ENCODE measurements at places on chromosomes 12 and 14.
A peak's percentile ranks its signal among the peaks of the same experiment; 100 is the strongest.

- no peak for DNase-seq
These were observed 94.9 kb upstream of the TMPO start for GRCh38 chr12:98420461-98420860.

DNA sequence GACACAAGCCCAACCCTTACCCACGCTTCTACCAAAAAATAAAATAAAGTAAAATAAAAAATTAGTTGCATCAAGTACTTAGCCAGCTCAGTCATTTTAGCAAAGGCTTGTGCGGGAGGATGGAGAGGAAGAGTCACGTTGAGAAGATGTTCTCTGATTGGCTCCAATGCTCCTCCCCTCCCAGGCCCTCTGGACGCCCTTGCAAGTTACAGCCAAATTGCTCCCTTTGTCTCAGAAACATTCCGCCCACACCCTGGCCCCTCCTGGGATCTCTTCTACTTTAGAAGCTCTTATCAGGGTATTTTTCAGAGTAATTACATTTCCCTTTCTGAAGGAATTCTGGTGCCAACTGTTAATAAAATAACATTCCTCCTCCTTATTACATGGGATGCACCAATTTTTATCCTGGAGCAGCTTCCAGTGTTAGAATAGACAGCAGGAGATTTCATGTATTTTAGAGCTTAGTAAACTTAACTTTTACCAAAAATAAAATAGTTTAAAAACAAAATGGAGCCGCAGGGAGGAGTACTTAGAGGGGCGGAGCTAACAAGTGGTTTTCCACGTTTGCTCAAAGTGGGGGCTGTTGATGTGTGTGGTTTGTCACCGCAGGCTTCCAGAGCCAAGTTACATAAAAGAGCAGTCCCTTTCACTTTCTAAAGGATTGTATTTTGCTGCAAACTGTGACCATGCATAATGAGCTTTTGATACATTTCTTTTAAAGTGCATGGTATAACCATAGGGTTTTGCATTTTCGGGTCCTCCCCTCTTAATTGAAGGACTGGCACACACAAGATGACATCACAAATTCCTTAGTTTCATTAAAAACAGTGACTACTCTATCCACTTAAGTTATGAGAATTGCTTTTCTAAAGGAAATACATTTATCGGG is 71.7 kb upstream of the RAP1B start:
- peak; percentile 67 for DNase-seq

- DNase-seq: no peak
These were observed 77.8 kb upstream of the POC1B start for GRCh38 chr12:89603678-89604077.

- DNase-seq: no peak
These were observed 322.0 kb downstream of the AACS start for GRCh38 chr12:125387206-125387605.

DNA sequence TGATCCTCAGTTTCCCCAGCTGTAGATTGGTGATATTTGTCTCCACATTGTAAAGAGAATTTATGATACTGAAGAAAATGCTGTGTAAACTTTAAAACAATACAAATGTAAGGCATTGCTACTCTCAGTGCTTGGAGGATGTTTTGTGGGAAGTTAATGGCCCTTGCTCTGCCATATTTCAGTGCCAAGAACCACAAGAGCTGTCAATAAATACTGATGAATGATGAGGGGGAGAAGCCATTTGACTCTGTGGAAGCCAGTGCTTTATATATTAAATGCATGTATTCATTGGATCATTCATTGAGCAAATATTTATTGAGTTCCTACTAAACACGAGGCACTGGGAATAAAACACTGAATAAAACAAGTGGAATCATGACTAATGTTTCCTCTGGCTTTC is 30.8 kb downstream of the CACNA1C start:
- no peak for DNase-seq

DNA sequence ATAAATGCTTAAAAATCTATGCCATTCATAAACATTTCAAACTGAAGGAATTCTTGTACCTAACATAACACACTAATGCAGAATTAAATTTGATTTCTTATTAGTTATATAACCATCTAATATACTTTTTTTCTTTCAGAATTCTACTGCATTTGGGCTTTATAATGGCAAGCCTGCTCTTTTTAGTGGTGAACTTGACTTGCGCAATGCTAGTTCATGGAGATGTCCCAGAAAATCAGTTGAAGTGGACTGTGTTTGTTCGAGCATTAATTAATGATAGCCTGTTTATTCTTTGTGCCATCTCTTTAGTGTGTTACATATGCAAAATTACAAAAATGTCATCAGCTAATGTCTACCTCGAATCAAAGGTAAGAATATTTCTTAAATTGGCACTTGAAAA is 47.3 kb downstream of the GPR137C start:
- no peak for DNase-seq

- DNase-seq: peak; percentile 99
These were observed 412.9 kb downstream of the RAD51B start for GRCh38 chr14:68232300-68233055.

GRCh38 chr12:82672811-82673495 is 13.8 kb upstream of the TMTC2 start:
- no peak for DNase-seq

- DNase-seq: no peak
These were observed 3.1 kb upstream of the ACTR6 start for GRCh38 chr12:100197486-100197885.

DNA sequence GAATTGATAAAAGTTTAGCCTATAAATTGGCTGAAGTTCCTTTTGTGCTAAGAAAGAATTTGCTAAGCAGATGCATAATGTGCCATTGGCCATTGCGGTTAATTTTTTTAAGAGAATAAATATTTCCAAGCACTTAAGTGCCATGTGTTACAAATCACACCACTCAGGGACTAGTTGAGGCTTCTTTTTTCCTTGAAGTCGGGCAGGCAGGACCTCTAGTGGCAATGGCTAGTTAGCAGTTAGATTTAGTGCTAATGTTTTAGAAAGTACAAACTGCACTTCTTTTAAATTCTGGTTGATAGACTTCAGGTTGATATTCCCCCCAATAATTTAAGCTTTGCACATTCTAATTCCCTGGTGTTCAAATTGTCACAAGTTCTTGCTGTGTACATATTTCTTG is 294.3 kb downstream of the APAF1 start:
- peak; percentile 17 for DNase-seq

DNA sequence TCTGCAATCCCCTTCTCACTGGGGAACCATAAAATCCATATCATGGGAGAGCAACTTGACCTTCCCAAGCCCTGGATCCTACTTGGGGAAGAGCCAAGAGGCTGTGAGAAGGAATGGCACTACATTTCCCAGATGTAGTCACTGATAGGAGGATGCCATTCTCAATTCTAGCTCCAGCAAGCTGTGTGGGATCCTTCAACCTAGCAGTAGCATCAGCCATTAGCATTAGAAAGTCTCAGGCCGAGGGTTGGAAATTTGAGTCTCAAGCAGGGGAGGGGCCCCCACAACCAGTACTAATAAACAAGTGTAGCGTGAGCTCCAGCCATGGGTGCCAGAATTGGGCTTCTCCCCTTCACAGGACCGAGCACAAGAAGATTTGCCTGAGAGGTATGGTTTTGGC is 84.3 kb upstream of the NELL2 start:
- no peak for DNase-seq

DNA sequence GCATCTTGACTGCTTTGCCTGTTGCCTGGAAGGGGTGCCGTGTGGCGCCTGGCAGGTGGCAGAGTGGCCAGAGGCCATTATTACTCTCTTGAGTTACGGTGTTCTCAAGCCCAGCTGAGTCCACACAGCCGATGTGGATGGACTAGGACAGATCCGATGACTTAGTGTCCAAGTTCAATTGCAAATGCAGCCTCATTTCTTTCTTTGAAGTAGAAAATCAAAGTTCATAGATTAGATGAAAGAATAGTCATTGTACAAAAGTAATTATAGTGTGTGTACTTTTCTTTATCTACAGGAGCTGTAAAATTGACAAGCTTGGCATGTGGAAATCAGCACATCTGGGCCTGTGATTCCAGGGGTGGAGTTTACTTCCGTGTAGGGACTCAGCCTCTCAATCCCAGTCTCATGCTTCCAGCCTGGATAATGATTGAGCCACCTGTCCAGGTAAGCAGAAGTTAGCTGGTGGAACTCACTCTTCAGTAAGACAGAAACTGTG is 44.7 kb downstream of the ANKRD9 start:
- DNase-seq: no peak

GRCh38 chr12:113092607-113093408 is 36.3 kb downstream of the DTX1 start:
- no peak for DNase-seq

- peak; percentile 100 for DNase-seq
These were observed 67.2 kb downstream of the BTG1 start for GRCh38 chr12:92078167-92079053.

DNA sequence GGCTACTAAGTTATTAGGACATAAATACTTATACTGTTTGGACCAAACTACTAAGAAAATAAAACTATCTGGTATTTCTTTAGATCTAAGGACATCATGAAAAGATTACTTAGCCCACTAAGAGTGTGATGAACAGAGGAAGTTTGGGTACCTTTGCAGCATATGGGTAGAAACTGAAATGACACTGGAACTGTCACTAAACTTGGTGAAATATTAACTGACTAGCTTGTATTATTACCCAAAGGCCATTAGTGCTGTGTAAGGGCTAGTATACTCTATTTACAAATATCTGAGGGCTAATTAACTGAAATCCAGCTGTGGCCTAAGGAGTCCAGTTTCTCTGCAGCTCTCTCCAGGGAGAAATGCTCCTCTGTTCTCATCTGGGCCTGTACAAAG is 45.5 kb downstream of the PAWR start:
- no peak for DNase-seq

DNA sequence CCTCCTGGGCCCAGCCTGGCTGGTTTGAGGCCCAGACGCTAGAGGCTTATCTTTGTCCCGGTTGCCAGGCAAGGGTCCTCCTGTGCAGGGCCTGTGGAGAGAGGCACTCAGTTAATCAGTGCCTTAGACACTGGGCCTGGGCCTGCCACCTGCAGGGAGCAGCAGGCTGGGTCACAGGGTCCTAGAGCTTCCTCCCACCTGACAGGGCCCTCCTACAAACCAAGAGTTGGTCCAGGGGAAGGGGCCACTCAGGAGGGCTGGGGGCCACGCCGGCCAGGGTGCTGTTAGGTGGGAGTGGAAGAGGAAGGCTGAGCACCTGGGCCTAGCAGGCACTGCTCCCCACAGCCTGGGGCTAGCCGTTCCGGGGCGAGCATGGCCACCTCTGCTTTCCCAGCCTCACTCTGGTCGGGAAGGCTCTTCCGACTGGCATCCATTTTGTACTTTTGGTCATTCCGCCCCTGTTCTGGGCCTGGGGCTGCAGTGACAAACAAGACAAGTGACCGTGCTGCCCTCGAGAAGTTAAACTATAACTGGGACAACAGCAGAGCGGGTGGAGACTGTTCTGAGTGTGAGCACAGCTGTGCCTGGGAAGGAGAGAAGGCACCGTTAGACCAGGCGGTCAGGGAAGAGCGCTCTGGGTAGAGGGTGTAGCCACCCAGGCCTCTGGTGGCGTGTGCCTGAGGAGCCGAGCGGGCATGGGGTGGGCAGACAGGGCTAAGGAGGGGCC is 27.2 kb downstream of the FBRSL1 start:
- no peak for DNase-seq

- peak; percentile 74 for DNase-seq
These were observed 13.6 kb downstream of the CCDC198 start for GRCh38 chr14:57480051-57480450.

DNA sequence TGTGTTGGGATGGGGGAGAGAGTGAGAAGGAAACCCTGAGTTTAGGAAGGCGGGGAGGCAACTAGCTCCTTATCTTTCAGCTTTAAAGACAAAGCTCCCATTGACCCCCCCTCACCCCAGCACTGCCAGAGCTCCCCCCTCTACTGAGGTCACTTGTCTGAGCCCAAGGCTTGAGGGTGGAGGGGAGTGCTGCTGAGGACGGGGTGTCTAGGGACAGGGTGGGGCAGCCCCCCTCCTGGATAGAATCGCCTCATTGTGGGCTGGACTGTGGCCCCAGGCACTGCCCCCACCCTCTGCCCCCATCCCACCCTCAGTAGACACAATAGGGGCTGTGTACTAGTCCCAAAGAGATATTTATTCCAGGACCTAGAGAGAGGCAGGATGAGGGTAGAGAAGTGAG is 3.0 kb downstream of the ERBB3 start:
- DNase-seq: no peak

GRCh38 chr14:35335388-35336092 is 43.4 kb downstream of the PSMA6 start:
- DNase-seq: no peak

DNA sequence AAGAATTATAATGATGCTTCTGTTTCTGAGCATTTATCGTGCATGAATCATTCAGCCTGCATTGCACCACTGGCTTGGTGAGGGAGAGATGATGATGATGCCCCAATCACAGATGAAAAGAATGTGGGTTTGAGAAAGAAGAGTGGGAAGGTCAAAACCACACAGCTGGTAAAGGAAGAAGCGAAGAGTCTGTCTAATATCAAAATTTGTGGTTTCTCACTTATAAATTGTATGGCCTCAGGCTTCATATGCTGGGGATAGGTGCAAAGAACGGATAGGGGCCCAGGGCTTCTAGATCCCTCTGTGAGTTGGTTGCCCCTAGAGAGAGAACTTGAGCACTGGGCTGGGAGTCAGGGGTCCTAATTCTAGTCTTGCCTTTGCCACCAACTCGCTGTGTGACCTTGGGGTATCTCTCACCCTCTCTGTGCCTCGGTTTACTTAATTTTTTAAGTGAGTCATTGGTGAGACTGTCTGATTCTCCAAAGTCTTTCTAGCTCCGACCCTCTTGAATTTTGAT is 2.2 kb downstream of the OASL start:
- peak; percentile 57 for DNase-seq
